ENCODE measurements at places on chromosomes 5 and 9.
A peak's percentile ranks its signal among the peaks of the same experiment; 100 is the strongest.

DNA sequence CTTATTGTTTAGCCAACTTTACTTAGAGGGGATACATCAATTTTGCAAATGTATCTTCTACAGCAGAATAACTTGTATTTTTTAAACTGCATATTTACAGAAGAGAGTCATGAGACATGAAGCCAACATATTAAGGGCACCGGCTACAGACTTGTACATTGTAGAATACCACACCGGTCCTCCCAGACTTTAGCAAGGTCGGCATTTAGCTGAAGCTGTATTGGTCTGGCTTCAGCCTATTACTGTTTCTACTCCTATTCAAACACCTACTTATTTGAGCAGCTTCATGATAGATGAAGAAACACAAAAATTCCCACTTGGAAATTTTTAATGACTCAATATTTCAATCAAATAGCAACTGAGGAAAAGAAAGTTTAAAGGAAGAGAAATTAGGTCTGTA lies 33.0 kb downstream of the NR3C1 start:
- DNase-seq: no peak

DNA sequence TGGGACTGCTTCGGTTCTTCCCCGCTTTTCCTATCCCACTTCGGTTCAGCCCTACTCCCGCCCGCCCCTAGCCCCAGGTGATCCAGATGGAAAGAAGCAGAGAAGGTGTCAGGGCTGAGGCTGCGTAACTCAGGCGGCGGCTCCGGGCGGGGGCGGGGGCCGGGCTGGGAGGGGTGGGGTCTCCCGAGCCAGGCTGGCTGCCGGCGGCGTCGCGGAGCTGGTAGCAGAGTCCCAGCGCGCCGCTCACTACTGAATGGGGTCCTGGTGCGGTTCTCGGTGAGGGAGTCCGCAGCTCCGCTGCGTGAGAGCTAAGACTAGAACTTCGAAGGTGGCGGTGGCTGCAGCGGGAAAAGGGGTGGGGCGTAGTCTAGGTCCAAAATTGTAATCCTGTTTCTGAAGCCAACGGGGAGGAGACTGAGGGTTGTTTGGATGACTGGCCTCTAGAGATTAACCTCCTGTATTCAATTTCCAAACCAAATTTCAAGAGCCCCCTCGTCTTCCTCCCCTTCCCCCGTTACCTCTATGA lies 1.4 kb downstream of the PRR16 start:
- DNase-seq: peak; percentile 72

GRCh38 chr5:87110721-87111120 lies 157.0 kb upstream of the RASA1 start:
- no peak for DNase-seq

DNA sequence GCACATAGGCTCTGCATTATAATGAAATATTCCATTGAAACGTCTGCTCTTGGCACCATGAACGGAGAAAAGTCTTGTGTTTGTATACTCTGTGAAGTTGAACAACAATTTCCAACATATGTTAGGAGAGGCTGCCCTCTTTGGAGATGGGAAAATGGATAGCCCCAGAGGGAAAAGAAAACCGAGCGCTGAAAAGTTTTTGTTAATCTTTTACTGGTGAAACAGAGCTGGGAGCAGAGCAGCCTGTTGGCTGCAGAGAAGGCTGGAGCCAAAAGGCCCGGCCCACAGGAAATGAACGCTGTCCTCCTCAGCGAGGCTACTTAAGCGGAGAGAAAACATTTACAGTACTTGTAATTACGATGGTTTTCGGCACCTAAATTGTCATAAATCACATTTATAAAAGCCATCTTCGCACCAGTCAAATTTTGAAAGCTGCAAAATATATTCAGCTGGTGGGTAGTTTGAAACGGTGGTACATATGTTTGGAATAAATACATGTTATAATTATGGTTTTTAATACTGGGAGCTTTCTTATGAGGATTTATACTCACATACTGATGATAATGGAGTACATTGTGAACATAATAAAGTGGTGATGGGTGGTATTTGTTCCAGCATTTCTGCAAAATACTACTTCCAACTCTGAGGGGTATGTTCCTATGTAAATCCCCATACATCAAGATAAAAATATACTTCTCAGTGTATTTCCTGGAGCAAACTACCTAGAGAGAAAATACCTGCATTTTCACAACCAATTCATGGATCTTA lies 129.6 kb upstream of the CNTLN start:
- DNase-seq: peak; percentile 74

- no peak for DNase-seq
Observed at GRCh38 chr9:71796100-71796767, 27.9 kb upstream of the CEMIP2 start.
